ENCODE measurements at places on chromosomes 1 and 21. TPM values are rescaled to one million over a fixed set of nuclear protein-coding genes. Genes with fewer than 3 reads are reported as not detected.

Gene THBS3
- polyA plus RNA-seq, result 4.9 TPM

Gene GBP6
- polyA plus RNA-seq, result 0.07 TPM

Gene ADAM30
- not detected for polyA plus RNA-seq

Gene SMCP
- polyA plus RNA-seq, result not detected

DNA sequence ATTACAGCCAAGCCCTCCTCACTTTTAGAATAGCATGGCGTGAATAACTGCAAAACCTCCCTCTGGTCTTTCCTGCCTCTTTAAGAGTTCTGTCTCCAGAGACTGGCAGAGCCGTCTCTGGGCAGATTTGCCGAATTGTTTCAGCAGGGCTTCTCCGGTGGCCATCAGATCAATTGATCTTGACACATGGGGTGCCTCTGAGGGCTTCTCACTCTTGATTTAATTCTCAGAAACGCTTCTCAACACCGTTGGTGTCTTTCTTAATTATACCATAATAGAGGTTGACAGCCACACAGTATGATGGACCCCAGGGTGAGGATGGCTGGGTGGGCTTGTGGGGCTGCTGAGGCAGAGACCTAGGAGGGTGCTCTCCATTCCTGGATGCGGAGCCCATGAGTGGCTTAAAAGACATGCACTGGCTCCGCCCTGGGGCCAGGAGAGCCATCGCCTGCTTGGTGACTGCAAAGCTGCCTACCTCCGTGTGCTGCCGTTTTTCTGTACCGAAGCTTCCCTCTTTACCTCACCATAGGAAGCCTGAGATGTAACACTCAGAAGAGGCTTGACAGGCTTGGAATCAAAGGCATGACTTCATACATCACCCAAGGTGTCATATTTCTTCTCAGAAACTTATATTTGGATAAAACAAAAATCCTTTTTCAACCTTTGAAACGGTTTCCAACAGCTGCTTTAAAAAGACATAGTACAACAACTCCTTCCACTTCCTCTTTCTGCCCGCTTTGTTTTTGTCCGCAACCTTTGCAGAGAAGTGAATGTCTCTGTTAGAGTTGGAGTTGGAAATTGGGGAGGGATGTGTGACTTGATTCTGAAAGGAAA is 82.9 kb downstream of the GALNT2 start:
- no peaks in the 10 kb centered on the region for H3K36me3 ChIP-seq
- H3K27me3 ChIP-seq, result no peaks in the 10 kb centered on the region
- H3K4me1 ChIP-seq, result peaks cover 75% of the 10 kb centered on the region
- H3K4me3 ChIP-seq, result peak overlapping the region; percentile 24
- no peak overlapping the region for H3K27ac ChIP-seq
- no peak for DNase-seq

GRCh38 chr1:107342316-107342715 is 201.5 kb downstream of the NTNG1 start:
- no peak overlapping the region for H3K27ac ChIP-seq
- H3K27me3 ChIP-seq, result no peaks in the 10 kb centered on the region
- no peaks in the 10 kb centered on the region for H3K36me3 ChIP-seq
- no peak for DNase-seq
- H3K4me1 ChIP-seq, result no peaks in the 10 kb centered on the region

DNA sequence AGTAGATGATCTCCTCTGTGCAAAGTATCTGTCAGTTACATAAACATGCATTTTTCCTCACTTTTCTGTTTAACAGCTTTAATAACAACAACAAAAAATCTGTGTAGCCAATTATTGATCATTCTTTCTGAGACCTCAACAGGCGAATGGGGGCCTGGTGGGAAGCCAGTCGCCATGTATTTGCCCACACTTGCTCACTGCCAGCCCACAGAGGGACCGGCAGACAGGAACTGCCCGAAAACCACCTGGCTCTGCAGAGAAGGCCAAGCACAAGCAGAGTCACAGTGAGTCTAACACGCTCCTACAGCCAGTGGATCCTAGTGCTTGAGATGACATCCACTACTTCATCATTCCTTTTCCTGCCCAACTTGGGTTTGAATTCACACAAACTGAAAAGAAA is 56.1 kb downstream of the NPHP4 start:
- H3K27me3 ChIP-seq, result no peaks in the 10 kb centered on the region
- no peaks in the 10 kb centered on the region for H3K36me3 ChIP-seq
- DNase-seq, result no peak
- no peak overlapping the region for H3K4me3 ChIP-seq

- H3K4me3 ChIP-seq, result peak overlapping the region; percentile 6
- peak; percentile 64 for DNase-seq
- peaks cover 61% of the 10 kb centered on the region for H3K4me1 ChIP-seq
- peak overlapping the region; percentile 33 for H3K27ac ChIP-seq
These were observed 10.1 kb upstream of the SESN2 start for GRCh38 chr1:28249013-28249865.

GRCh38 chr1:171645553-171646248 is 6.8 kb downstream of the MYOC start:
- no peaks in the 10 kb centered on the region for H3K27me3 ChIP-seq
- H3K27ac ChIP-seq, result peak overlapping the region; percentile 53
- no peaks in the 10 kb centered on the region for H3K36me3 ChIP-seq
- no peak overlapping the region for H3K4me3 ChIP-seq

DNA sequence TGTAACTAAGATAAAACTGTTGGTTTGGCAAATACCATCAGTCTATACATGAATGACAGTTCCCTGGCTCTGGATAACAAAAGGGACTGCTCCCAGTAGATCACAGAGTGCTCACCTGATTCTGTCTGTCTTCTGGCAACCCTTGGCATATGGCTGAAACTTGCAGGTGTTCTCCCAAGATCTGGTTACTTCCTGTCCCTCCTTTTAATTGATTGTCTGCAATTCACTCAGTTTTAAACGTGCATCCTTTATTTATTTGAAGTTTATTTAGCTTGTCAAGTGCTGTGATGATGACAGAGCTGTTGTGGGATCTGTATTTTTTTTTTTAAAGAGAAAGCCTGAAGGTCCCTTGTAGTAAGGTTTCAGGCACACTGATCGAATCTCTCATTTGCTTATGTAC is 3.4 kb downstream of the KCNA3 start:
- no peak for DNase-seq
- peaks cover 40% of the 10 kb centered on the region for H3K4me1 ChIP-seq
- peaks cover 66% of the 10 kb centered on the region for H3K27me3 ChIP-seq

DNA sequence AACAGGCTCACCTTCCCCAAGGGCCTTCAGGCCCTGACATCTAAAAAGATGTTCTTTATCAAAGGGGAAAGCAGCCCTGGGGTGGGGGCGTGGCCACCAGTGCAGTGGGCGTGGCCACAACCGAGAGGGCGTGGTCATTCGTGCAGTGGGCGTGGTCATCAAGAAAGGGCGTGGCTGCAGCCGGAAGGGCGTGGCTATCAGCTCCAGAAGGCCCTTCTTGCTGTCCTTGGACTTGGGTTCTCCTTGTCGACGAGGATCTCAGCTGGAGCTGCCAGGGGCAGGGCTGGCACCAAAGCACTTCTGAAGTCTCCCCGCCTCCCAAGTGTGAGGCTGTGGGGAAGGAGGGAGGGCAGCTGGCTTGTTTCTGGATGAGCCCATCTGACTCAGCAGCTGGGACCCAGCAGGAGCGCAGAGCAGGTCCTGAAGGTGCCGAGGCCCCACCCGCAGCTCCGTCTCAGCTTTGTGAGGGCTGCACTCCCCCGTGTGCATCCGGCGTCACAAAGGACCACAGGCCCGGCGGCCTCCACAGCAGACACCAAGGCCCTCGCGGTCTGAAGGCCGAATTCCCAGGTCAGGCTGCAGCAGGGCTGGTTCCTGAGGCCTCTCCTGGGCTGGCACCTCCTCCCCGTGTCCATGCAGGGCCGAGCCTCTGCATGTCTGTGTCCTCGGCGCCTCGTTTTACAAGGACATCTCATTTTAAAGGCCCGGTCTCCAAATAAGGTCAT is 12.8 kb downstream of the PDE9A start:
- H3K36me3 ChIP-seq, result no peaks in the 10 kb centered on the region
- H3K4me1 ChIP-seq, result peaks cover 25% of the 10 kb centered on the region
- H3K27ac ChIP-seq, result no peak overlapping the region
- DNase-seq, result no peak
- no peak overlapping the region for H3K4me3 ChIP-seq

DNA sequence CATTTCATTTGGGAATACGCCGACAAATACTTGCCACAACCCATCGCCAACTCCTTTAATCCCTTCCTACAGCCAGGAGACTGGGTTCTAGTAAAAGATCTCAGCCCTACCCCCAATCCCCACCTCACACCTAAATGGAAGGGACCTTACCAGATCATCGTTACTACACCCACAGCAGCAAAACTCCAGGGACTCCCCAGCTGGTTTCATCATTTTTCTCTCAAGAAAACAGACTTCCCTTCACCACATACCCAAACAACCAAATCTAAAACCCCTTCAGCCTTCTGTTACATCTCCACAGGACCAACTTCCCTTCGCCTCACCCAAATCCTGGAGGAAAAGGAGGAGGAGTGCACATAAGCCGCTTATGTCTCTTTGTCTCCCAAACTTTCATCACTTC is 23.7 kb upstream of the SLC2A5 start:
- no peak for DNase-seq
- H3K4me3 ChIP-seq, result no peak overlapping the region
- no peaks in the 10 kb centered on the region for H3K4me1 ChIP-seq
- no peak overlapping the region for H3K27ac ChIP-seq
